ENCODE measurements at places on chromosomes 11 and 22. TPM values are rescaled to one million over a fixed set of nuclear protein-coding genes. Genes with fewer than 3 reads are reported as not detected.

RBMXL2 gene
- total RNA-seq = 0.64 TPM

FXYD6 gene
- 93.6 TPM for total RNA-seq

BDNF gene
- 1.5 TPM for total RNA-seq

KRTAP5-1 gene
- not detected for total RNA-seq

OR5B21 gene
- not detected for total RNA-seq

POU2AF1 gene
- 0.36 TPM for total RNA-seq

TPBGL gene
- total RNA-seq = 0.09 TPM

REXO2 gene
- 40.1 TPM for total RNA-seq

UPK2 gene
- not detected for total RNA-seq

MUC5AC gene
- under 0.01 TPM for total RNA-seq

VSIG2 gene
- 0.27 TPM for total RNA-seq

CD3D gene
- 0.91 TPM for total RNA-seq

Data from cerebellum (tissue), 4 donors.